ENCODE measurements at places on chromosomes 11 and 22.

- DNase-seq = no peak
Observed at GRCh38 chr11:33412241-33412640, 155.1 kb downstream of the HIPK3 start.

- no peak for DNase-seq
Observed at GRCh38 chr11:66543263-66544107, 2.4 kb downstream of the ZDHHC24 start.

DNA sequence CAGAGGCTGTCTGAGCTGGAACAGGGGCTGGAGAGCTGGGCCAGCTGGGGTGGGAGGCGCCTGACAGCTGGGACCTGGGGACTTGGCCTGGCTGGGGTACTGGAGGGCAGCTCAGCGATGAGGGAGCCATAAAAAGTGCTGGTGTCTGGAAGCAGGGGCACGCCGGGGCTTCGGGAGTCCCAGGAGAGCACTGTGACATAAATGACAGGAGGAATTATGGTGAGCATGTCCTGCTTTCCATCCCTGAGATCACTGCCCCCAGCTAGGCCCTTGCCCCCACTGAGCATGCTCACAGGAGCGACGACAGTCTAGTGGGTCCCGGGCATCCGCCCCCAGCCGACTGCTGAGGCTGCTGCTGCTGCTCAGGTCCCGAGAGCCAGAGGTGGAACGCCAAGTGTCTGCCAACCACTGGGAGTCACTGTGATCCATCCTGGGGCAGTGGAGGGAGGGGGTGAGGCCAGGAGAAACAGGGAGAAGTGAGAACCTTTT, 6.2 kb downstream of the ROBO4 start:
- no peak for DNase-seq

GRCh38 chr11:87020336-87020735, 17.4 kb upstream of the TMEM135 start:
- DNase-seq = no peak

- DNase-seq = peak; percentile 16
Observed at GRCh38 chr11:71399341-71399740, 48.9 kb downstream of the DHCR7 start.

- peak; percentile 70 for DNase-seq
Observed at GRCh38 chr22:35914665-35915476, 113.8 kb downstream of the RBFOX2 start.

GRCh38 chr11:2788168-2789071, 88.6 kb upstream of the KCNQ1OT1 start:
- DNase-seq = no peak

- DNase-seq = peak; percentile 36
Observed at GRCh38 chr11:121634889-121635288, 182.1 kb upstream of the SORL1-AS1 start.

DNA sequence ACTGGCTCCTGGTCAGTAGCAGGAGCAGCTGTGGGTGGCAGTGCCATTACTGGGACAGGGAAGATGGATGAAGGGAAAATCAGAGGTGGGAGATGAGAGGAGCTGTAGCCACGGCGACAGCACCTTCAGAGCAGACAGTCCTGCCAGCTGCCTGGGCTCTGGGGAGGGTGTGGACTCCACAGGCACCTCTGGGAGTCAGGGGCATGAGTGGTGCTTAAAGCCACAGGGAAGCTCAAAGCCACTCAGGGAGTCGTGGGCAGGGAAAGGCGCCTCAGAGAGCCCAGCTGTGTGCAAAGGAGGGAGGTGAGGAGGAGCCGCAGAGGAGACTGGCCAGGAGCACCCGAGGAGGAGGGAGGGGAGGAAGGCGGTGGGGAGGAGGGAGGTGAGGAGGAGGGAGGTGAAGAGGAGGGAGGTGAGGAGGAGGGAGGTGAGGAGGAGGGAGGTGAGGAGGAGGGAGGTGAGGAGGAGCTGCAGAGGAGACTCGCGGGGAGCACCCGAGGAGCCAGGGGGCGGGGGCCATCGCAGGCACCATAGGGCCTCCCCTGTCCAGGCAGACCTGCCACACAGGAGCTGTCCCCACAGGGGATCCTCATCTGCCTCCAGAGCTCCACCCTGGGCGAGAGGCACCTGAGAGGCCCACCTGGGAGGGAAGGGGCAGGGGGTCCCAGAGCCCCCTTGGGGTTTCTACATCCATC, 977.6 kb downstream of the BRD1 start:
- DNase-seq = no peak

GRCh38 chr11:69442012-69442806, 39.3 kb upstream of the LINC01488 start:
- DNase-seq = peak; percentile 36

DNA sequence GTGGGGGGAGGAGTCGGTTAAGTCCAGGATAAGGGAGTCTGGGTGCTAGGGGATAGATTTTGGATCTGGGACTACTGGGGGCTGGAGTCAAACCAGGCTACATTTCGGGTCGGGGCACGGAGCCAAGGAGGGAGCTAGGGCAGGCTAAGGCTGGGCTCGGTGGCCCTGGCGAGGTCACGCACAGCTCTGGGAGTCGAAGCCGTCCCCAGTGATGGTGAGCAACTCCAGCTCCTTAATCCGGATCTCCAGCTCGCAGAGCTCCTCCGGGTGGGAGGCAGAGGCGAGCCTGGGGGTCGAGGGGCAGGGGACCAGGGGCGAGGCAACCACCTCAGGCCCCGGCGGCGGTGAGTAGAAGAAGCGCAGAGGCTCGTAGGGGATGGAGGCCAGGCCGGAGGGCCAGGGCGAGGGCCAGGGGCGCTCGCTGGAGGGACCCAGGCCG, 544 bp downstream of the C11orf91 start:
- no peak for DNase-seq

GRCh38 chr11:69215784-69216415, 60.2 kb downstream of the SMIM38 start:
- DNase-seq = no peak

GRCh38 chr11:19711911-19712280, 741 bp upstream of the NAV2 start:
- DNase-seq = no peak

- DNase-seq = no peak
Observed at GRCh38 chr22:40666151-40666848, 13.0 kb upstream of the MCHR1 start.

DNA sequence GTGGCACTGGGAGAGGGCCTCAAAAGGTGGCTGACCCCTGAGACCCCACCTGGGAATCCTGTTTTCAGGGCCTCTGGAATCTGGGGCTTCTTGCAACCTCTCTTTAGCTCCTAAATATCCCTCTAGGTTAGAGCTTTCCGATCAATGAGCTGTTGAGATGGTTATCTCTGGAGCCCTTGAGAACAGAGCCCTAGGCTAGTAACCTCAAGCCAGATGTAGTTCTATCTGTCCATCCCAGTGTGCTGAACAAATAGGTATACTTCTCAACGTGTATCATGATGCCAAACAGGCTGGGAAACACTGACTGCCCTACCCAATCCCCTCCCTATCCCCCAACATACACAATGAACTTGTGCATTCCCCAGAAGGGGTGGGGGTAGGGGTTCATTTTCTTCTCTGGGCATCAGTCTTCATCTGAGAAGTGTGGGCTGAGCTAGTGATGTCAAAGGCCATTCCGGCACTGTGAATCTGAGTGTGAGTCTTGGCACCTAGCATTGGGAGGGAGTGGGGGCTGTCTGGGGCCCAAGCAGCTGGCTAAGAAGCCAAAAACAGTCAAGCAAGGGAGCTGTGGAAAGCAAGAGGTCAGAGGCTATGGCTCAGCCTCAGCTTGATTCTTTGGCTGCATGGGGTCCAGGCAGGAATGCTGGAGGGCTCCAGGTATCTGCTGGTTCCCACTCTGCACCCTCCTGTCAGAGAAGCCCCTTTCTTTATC, 17.3 kb downstream of the CD82 start:
- no peak for DNase-seq

GRCh38 chr11:60855726-60856633, at the start of gene PTGDR2:
Gene PTGDR2 (minus strand): TSS chr11:60855950. CDS start chr11:60853722, 2,228 bp downstream.
- peak; percentile 42 for DNase-seq

DNA sequence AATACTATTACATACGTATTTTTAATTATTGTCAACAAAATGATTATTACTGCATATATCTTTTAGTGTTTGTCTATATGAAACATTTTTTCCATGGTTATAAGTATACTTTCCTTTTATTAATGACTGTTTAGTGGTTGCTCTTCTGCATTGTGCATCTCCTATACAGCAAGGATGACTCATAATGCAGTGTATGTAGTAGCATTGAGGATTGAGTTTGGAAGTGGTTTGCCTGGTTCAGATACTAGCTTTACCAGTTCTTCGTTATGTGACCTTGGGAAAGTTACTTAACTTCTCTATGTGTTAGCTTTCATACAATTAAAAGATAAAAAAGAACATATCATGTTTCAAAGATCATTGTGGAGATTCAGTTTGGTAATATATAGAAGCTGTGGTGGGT, 44.1 kb downstream of the CHORDC1 start:
- no peak for DNase-seq

DNA sequence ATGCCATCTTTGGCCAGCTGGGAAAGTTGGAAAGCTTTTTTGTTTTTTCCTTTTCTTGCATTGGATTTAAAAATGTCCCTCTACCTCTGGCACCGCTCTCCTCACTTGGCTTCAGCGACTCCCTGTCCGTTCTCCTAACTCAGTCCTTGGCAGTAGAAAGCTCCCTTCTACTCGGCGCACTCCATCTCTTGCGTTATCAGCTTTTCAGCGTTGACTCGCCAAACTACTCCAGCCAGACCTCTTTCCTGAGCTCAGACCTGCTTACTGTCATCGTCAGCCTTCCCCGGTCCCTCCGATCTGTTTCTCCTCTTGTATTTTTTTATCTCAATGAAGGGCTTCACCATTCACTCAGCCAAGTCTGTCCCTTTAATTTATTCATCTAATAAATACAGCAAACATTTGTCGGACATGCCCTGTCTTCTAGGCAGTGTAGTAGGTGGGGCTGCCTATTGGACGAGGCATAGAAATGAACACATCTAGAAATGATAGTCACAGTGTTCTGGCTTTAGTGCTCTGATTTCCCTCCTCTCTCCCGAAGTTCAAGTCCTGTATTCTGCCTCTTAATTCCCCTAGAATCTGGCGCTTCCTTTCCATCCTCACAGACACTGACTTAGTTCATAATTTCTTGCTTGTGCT, 839 bp downstream of the CEP164 start:
- DNase-seq = peak; percentile 53

DNA sequence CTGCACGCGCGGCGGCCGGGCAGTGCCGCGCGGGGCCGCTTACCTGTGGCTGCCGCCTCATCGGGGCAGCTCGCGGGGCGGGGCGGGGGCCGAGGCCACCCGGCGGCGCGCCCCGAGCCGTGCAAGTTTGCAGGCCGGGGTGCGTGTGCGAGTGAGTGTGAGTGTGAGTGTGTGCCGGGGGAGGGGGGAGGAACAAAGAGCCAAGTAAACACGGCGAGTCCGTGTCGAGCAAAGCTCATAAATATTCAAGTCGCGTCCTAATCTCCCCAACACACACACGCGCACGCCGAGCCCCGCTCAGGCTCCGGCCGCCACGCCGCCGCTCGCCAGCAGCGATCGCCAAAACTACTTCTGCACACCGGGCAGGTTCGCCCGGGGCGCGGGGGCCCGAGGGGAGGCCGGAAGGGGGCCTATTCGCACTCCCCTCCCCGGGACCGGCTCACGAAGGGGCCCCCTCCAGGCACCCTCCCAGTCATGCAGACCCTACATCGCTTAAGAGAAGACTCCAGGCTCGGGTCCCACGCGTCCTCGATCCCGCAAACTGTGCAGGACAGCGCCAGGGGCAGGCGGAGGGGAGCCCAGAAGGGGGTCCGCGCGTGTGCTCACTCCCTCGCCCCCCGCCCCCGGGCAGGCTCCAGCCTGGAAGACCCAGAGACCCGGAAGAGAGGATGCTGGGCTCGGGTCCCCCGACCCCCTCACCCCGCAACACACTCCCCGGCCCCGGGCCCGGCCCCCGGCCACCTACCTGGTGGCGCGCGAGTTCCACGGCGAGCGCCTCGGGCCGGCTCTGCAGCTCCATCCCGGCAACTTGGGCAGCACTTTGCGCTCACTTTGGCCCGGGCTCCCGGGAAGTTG, 827 bp downstream of the PHF21B start:
- DNase-seq = no peak

DNA sequence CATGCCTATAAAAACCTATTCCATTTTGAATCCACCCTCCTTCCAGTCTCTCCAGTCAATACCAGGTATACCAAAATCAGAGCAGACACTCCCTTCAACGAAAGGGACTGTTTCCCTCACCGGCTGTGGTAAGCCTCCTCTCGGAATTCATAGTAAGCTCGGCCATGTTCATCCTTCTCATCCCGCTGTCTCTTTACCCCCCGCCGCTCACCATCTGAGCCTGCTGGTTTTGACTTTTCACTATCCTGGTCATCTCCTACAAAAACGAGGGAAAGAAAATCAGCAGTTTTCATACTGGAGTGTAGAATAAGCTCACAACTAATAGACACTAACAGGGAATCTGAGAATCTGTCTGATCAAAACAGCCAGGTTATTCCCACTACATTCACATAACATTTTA, 3.1 kb downstream of the HNRNPUL2 start:
- DNase-seq = no peak

DNA sequence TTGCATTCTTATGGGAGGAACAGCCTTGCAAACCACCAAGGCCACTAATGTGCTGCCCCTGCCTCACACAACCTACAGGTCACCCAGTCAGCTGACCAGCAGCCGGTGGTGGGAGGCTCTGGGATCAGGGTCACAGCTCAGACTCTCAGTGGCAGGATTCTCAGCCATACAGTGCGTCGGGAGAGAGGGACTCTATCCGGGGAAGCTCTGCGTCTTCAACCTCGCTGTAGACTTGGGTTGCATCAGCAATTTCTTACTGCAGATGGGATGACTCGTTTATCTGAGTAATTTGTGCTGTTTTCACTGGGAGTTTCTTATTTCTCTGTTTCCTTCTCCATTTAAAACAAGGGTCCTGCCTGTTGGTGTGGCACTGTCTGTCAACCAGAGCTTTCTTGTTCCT, 257.7 kb downstream of the TBC1D22A start:
- DNase-seq = no peak

DNA sequence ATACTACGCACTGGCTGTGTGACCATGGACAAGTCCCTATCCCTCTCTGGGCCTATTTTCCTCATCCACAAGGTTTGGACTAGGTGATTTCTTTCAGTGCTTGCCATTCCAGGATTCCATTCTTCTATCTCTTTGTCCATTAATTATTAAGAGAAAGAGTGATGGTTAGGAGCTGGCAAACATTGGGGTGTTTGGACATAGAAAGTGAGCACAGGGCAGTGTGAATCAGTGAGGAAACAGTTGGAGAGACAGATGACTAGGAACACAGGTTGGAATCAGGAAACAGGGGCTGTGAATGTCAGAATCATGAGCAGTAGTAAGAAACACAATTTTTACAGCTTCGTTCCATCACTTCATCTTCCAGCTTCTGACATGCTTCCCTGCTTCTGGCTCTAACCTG, 211.8 kb downstream of the INSC start:
- no peak for DNase-seq

GRCh38 chr22:49583886-49584505, 243.7 kb downstream of the BRD1 start:
- no peak for DNase-seq

GRCh38 chr11:117871160-117871559, 5.3 kb downstream of the FXYD6 start:
- no peak for DNase-seq

DNA sequence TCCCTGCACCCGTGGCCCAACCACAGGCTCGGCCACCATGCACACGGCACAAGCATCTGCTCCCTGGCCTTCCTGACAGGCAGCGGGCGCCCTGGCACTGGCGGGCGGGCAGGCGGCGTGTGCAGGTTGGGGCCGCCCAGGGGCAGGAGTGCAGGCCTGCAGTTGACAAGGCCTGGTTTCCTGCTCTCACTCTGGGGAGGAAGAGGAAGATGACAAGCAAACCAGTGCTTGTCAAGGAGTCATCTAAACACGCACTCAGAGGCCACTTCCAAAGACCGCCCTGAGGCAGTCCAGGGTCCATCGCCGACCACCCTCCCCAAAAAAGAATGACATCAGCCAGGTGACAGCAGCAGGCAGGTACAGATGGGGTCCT, 65.3 kb upstream of the LINC01488 start:
- DNase-seq = no peak

GRCh38 chr11:73972187-73972586, 10.5 kb downstream of the UCP2 start:
- DNase-seq = peak; percentile 38

Measured in NB4 (cell line).